NCI-H345 (cell line): ENCODE measurements at places on chromosomes 3 and 15.

GRCh38 chr3:157051055-157051454, 108.9 kb downstream of the CCNL1 start:
- DNase-seq: no peak

DNA sequence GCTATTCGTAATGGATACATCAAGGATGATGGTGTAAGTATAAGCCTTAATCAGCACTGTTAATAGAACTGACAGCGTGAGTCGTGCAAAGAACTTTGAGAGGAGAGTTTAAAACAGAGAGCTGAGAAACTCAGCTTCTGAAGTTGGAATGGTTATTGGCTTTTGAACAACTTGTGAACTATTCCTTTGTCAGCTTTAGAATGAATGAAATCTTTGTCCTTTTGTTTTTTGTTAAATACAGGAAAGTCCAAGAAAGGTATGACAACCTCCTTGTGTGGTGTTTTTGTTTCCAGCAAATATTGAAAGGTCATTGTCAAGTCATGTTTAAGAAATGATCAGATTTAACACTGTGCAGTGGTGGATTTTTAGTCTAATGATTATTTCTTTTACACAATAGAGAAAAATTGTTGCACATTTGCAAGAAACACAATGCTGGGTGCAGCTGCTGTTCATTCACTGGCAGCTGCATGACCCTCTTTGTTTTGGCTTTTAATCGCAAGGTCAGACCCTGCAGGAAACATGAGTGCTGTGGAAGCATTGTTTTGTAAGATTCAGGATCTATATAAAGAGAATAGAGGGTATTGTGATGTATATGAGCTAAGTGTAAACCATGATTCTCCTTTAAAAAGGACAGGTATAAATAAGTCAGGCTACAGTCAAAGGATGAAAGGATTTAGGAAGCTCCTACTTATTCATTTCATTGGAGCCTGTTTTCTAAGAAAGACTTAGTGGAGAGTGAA, 21.7 kb upstream of the ABHD10 start:
- peak; percentile 42 for DNase-seq

GRCh38 chr15:26711445-26711844, 61.4 kb downstream of the GABRB3 start:
- no peak for DNase-seq

- peak; percentile 87 for DNase-seq
Observed at GRCh38 chr3:72728958-72729467, 119.2 kb downstream of the SHQ1 start.

- DNase-seq: no peak
Observed at GRCh38 chr15:28725556-28725955, 13.3 kb upstream of the GOLGA8M start.
